Psoas muscle (tissue), 8 donors: ENCODE measurements at places on chromosomes 5 and 9.

DNA sequence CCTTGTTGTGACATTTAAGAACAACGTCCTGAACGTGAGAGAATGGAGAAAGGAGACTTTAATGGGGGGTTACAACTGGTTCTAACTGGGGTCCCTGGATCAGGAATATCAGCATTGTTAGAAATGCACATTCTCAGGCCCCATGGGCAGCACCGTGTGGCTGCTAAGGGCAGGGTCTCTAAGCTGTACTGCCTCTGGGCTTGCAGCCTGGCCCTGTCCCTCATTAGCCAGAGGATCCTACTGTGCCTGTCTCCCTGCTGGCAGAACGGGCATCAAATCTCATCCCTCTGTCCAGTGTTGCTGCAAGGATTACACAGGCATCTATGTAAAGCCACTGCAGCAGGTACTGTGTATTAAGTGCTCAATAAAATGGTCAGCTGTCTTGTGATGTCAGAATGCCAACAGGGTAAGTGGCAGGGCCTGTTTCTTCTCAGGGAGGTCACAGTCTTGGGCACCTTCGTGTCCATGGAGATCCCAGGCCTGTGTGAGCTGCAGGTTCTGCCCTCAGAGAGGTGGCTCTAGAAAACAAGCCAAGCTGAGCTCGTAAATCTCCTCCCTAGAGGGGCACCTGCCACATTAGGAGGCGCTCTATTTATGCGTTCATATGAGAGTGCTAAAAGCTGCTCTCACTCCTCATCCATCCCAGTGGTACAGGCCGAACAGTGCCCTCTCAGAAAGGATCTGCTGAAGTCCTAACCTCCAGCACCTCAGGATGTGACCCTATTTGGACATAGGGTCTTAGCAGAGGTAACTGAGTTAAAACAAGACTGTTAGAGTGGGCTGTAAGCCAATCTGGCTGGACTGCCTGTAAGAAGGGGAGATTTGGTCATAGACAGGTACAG is 210.5 kb downstream of the GADD45G start:
- DNase-seq = no peak

- no peak for DNase-seq
Observed at GRCh38 chr5:175627005-175627404, 30.9 kb upstream of the HRH2 start.

DNA sequence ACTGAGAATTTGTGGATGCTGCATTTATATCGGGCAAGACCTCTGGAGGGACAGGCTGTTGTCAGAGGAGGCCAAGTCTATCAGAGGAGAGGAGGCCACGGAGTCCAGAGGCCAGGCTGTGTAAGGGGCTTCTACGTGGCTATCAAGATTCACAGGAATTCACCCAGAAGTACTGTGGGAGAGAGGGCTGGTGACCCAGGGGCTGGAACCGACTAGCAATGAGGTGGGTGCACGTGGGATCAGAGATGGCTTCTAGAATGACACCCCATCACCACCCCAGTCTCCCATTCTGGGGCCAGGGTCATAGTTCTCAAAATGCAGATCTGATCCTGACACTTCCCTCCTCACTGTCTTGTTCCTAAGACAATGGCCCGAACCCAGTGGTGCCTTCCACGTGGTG is 61.2 kb upstream of the PHYKPL start:
- DNase-seq = peak; percentile 18

DNA sequence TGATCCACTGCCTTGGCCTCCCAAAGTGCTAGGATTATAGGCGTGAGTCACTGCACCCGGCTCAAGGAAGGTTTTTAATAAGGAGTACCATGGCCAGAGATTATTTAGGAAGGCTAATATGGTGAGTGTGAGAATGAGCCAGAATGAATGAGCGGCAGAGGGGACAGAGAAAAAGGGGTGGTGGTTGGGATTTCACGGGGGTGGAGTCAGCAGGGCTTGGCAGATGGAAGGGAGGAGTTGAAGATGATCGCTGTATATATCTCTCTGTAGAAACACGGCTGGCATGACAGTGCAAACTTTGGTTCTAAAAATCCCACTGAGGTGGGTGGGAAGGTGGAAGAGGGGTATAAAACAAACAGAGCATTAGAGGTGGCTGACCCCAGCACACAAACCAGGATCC is 176.7 kb upstream of the TBC1D2 start:
- DNase-seq = no peak

GRCh38 chr9:82410866-82411265 is 422.3 kb downstream of the SPATA31D1 start:
- no peak for DNase-seq

DNA sequence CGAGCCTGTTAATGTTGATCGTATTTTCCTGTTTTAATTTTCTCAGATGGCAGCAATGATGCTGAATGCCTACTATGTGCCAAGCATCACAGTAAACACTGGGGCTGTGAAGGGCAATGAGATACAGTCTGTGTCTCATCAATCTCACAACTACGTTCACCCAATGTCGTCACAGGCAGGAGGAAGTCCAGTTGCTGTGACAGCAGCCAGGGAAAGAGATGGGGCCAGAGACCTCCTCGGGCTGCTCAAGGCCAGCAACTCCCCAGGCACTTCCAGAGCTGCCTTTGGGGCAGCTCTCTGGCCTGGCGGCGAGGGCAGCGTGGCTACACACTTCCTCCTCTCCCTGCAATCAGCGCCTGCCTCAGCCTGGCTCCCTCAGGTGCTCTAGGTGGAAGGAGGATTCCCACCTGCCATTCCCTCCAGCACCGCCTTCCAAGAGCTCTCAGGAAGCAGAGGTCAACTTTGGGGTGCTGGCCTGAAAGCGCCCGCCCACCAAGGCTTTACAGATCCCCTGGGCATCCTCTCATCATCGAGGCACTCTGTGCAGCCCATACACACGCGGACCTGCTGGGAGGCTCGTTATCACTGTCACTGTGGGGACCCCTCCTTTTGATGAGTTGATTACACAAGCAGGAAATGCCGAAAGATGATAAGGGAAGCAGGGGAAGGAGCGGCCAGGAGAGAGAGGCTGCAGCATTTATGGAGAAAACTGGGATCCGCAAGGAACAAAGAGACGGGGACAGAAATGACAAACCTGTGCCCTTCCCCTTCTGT is 159.2 kb downstream of the ZDHHC21 start:
- peak; percentile 45 for DNase-seq

DNA sequence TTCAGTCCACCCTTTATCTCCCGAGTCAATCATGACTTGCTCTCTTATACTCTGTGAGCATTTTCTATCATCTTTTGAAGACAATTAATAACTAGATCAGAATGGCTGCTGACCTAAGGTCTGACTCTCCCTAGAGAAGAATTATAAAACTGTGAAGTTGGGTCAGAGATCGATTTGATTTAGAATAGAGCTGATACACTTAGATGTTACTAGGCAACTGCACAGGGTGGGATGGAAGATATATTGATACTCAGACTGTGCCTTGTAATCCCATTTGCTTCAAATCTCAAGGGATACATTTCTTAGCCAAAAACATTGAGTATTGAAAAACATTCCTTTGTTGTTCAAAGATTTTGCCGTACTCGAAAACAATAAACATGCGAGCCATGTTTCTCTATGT is 106.0 kb upstream of the NMUR2 start:
- no peak for DNase-seq

GRCh38 chr9:4167079-4167671 is 132.7 kb downstream of the GLIS3 start:
- no peak for DNase-seq

- peak; percentile 58 for DNase-seq
Observed at GRCh38 chr9:137301081-137301947, 757 bp downstream of the NRARP start.

GRCh38 chr9:36218411-36218901 is 27.7 kb downstream of the CLTA start:
- DNase-seq = no peak

GRCh38 chr9:19485193-19485592 is 76.4 kb downstream of the ACER2 start:
- no peak for DNase-seq

- no peak for DNase-seq
Observed at GRCh38 chr9:110105107-110105506, 102.9 kb downstream of the C9orf152 start.

DNA sequence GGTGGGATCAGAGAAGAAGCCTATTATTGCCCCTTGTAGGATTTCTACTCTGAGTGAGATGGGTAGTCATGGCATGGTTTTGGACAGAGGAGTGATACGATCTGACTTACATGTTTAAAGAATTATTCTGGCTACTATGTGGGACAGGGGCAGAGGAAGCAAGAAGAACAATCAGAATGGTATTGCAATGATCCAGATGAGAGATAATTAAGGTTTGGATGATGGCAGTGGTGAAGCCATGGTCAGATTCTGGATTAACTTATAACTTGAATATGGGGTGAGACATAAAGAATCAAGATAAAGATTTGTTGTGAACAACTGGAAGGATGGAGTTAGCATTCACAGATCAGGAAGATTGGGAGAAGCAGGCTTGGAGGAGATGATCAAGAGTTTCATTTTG is 3.4 kb upstream of the HEMGN start:
- DNase-seq = no peak

DNA sequence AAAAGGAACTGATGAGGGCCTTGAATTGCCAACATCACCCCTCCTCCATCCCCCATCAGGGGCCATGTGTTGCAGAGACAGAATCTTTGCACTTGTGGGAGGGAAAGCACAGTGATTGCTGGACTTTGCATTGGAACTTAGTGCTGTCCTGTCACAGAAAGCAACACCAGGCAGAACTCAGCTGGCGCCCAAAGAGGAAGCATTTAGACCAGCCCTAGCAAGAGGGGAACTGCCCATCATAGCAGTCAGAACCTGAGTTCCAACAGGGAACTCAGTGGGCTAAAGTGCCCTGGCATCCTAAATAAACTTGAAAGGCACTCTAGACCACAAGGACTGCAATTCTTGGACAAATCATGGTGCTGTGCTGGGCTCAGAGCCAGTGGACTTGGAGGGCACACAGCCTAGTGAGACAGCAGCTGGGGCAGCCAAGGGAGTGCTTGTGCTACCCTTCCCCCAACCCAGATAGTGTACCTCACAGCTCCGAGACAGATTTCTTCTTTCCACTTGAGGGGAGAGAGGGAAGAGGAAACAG is 128.1 kb downstream of the ACTL7B start:
- no peak for DNase-seq

DNA sequence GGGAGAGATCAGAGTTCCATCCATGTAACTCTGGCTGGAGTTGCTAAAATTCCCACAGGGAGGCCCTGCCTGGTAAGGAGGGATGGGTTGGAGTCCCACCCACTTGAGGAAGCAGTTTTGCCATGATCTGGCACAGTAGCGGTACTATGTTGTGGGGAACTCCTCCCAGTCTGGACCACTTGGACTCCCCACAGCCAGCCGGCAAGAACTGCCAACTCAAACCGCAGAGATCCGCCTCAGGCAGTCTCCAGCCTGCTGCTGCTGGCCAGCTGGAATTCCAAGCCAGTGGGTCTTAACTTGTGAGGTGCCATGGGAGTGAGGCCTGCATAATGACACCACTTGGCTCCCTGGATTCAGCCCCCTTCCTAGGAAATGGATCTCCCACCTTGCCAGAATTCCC is 151.9 kb downstream of the NDUFS4 start:
- no peak for DNase-seq

DNA sequence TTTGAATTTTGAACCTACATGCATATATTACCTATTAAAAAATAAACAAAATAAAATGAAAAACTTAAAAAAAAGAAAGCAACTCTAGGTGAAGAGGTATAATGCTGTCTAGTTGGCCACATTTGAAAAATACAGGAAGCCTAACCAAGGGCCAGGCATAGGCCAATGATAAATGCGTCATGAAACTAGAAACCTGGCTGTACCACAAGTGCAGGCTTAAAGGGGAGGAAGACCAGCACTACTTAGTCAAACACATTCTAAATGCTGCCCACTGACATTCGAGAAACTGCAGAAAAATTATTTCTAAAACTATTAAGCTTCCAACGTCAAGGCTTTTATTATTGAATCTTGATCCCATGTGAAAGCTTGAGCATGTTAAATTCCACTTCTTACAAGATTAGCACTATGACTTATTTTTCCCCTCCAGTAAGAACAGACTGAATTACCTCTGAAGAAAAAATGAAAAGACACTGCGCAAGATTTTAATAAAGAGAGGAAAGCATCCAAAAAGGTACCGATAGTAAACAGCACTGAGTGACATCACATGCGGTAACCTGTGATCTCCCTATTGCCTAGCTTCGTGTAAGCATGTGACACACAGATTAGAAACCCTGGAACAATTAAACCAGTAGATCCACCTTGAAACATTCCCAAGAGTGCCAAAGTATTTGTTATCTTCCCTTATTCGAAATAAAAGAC is 16.2 kb downstream of the CDC14B start:
- no peak for DNase-seq

DNA sequence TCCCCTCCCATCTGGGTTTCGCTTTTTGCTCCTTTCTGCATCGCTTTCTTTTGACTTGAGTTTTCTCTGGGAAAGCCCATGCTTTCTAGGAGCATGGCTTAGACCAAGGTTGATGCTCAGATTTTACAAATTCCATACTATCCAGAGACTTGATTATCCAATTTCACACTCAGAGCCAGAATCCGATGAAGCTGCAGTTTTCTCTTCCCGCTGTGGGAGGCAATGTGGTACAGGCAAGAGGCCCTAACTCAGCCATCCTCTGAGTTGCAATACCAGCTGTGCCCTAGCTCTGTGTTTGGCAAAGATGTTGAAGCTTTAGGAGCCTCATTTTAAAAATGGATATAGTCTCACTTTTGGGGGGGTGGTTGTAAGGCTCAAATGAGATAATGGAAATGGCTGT is 85.1 kb downstream of the BRINP1 start:
- DNase-seq = no peak

- DNase-seq = no peak
Observed at GRCh38 chr9:120324996-120325642, 254.8 kb downstream of the CDK5RAP2 start.

- DNase-seq = no peak
Observed at GRCh38 chr5:197892-198489, 6.7 kb downstream of the LRRC14B start.
